ENCODE measurements at places on chromosomes 16 and 17.

- no peak for DNase-seq
Measured at GRCh38 chr16:28131181-28131580, 67.7 kb upstream of the GSG1L start.

- DNase-seq = no peak
Measured at GRCh38 chr16:25691519-25692091, at the start of gene HS3ST4. TSS of gene HS3ST4 (plus strand) at chr16:25691959.

GRCh38 chr16:27625050-27625697 is 75.2 kb downstream of the KATNIP start:
- no peak for DNase-seq

GRCh38 chr16:58116529-58116928 is 12.7 kb downstream of the CFAP20 start:
- no peak for DNase-seq

DNA sequence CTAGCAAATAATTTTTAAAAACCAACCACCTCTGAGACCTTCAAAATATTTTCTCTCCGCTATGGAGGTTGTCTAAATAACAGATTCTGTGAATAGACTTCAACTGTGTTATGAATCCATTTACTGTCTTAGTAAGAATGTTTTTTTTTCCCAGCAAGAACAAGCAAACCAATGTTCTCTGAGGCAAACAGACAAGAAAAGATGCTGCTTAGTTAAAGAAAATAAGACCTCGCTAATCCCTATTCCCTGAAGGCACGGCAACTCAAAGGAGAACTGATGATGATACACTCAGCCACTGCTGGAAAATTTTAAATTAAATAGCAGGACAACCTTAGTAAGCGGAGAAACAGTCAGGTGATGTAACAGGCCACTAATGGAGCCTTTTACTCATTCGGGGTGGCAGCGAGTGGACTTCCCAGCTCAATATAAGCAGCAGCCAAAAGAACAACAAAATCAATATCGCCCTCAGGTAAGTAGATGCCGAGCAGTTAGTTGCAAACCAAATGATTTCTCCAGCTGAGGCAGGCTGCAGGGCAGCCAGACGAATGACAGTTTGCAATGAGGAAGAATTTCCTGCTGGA is 81.8 kb downstream of the CPPED1 start:
- DNase-seq = peak; percentile 45

DNA sequence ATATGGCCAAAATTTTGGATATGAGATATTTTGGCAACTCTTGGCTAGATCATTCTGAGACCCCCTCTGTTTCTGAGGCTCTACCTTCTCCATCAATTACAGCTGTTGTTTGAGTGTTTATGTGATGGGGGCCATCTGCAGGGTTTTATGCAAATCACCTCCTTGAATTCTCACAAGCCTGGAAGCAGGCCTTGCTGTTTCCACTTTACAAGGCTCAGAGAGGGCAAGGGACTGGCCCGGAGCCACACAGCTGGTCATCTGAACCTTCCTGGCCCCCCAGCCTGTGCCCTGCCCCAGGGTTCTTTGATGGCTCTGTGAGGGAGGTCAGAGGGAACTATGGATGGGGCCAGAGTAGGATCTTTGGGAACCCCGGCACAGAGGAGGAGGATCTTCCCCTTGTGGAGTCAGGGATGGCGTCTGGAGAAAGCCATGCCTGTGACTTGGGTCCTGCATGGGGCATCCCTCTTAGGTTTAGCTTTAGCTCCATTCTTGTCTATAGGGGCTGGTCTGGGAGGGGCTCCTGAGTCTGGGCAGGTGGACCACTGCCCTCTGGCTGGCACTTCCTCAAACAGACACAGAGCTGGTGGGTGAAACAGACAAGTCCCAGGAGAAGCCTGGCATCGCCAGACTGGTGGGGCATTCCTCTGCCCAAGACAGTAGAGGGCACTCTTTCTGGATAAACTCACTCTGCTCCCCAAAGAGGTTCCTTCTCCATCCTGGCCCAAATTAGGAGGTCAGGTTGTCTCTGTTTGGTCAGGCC is 26.2 kb downstream of the IL21R start:
- no peak for DNase-seq

GRCh38 chr16:73067671-73068540 is 20.0 kb upstream of the ZFHX3 start:
- DNase-seq = no peak

DNA sequence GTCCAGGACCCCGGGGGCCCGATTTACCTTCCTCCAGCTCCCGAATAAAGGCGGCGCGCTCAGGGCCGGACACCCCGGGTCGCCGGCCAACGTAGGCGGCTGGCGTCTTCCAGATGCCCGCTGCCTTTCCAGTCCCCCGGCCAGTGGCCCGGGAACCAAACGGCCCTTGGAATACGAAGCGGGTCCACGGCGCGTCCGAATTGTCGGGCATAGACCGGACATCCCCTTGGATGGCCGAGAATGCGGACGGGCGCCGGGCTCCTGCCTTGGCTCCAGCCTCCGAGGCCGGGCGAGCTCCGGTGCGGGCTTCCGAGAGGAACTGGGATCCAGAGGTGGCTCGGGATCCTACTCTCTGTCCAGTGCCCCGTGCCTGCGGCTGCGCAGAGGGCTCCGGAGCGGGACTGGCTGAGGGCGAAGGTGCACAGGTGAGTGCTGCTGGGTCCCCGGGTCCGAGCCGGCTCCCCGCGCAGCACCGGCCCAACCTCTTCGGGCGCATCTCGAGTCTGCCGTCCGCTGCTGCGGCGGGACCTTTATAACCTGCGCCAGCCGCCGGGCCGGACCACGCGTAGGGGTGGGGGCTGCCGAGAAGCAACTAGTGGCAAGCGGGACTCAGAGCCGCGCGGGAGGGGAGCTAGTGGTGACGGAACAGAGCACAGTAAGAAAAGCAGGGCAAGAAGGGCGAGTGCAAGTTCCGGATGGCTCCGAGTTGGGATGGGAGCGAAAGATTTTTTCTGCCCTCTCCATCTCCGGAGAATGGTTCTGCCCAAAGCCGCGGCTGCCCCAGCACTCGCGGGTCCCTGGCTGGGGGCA is at the start of gene HAP1:
Gene HAP1, minus strand, starts transcription at position 505 of the 810 bp plus-strand sequence. Its CDS starts 9 bp downstream, at position 496.
- peak; percentile 33 for DNase-seq

GRCh38 chr16:81201267-81201666 is 37.2 kb upstream of the BCO1 start:
- no peak for DNase-seq

- DNase-seq = no peak
Measured at GRCh38 chr16:75203096-75203495, 3.9 kb downstream of the CTRB2 start.

GRCh38 chr16:66508248-66508913 is 41.5 kb downstream of the TK2 start:
- no peak for DNase-seq

- no peak for DNase-seq
Measured at GRCh38 chr16:56662357-56663354, 4.9 kb downstream of the MT1F start.

GRCh38 chr16:12021578-12022253 is 45.2 kb downstream of the SNX29 start:
- DNase-seq = no peak

DNA sequence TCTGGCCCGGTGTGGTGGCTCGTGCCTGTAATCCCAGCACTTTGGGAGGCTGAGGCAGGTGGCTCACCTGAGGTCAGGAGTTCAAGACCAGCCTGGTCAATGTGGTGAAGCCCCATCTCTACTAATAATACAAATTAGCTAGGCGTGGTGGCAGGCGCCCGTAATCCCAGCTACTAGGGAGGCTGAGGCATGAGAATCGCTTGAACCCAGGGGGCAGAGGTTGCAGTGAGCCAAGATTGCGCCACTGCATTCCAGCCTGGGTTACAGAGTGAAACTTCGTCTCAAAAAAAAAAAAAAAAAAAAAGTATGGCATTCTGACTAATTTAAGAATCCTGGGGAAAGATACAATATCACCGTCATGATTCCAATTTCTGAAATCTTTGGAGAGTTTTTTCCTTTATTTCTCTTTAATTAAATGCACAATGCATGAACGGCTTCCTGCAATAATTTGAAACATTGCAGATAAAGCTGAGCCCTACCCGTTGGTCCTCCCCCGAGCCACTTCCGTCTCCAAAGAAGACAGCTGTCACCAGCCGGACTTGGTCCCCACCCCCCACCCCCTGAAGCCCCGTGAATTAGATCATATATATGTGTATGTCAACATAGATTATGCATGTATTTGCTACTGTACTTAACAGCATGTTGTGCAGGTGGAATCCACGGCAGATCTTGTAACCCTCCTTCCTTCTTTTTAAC is 142.6 kb upstream of the PLCG2 start:
- no peak for DNase-seq

GRCh38 chr17:81405411-81405872 is 10.2 kb downstream of the BAHCC1 start:
- no peak for DNase-seq

- DNase-seq = peak; percentile 9
Measured at GRCh38 chr17:62062944-62063343, 2.1 kb downstream of the MED13 start.

DNA sequence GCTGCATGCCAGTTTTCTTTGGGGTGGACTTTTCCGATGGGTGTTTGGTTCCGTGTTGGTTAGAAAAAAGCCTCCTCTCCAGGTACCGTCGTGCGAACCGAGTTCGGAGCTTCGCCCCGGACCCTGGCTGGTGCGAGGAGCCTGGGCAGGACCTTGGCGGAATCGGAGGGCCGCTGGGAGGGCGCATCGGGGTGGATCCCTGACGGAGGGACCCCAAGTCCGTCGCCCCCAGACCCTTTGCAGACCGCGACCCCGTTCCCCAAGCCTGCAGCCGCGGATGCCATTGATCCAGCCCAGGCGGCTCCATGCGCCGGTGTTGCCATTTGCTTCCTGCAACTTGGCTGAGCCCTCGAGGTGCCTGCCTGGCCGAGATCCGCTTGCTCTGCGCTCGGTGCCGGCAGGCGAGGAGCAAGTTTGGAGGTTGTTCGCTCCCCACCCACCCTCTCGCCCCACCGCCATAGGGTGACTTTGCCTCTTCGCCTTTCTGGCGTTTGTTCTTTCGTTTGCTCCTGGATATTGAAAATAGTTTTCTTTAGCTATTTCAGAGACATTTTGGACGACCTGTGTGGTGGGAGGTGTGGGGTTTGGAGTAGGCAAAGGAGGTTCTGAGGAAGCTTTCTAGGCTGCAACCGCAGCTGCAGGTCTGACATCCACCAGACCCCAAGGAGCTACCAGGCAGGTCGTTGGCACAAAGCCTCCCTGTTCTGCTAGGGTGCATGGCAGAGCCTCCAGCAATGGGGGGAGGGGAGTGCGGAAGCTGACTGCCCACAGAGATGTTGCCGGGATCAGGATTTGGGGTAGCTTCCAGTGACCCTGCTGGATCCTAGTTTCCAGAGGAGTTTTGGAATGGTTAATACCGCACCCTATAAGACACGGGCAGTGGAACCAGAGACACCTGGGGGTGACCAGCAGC is 58.2 kb downstream of the RAP1GAP2 start:
- no peak for DNase-seq

GRCh38 chr17:74836191-74836590 is 23.5 kb downstream of the GRIN2C start:
- DNase-seq = no peak

DNA sequence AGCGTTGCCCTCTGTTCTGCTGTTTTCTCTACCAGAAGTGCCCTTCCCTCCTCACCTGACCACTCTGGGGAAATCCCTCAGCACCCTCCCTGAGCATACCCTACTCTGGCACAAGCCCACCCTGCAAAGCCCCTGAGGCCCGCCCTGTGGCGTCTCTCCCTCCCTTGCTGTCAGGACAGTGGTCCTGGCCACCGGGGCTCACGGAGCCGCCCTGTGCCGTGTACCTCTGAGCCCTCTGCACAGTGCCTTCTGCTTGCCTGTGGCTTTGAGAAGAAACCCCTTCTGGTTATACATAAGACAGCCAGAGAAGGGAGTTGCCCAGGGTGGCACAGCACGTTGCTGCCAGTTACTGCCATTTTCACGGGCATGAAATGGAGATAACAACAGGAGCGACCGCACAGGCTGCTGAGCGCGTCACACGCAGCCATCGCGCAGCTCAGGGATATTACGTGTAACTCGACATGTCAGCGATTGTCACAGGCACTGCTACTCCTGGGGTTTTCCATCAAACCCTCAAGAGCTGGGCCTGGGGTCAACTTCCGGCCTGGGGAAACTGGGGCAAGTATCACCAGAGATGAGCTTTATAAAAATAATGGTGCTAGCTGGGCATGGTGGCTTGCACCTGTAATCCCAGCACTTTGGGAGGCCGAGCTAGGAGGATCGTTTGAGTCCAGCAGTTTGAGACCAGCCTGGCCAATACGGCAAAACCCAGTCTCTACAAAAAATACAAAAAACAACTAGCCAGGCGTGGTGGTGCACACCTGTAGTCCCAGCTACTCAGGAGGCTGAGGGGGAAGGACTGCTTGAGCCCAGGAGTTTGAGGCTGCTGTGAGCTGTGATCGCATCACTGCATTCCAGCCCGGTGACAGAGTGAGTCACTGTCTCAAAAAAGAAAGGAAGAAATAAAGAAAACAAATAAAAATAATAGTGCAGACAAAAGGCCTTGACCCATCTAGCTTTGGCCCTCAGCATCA is 14.8 kb downstream of the SCGB1C2 start:
- DNase-seq = no peak

- no peak for DNase-seq
Measured at GRCh38 chr17:58911741-58912343, 156.2 kb downstream of the PPM1E start.

DNA sequence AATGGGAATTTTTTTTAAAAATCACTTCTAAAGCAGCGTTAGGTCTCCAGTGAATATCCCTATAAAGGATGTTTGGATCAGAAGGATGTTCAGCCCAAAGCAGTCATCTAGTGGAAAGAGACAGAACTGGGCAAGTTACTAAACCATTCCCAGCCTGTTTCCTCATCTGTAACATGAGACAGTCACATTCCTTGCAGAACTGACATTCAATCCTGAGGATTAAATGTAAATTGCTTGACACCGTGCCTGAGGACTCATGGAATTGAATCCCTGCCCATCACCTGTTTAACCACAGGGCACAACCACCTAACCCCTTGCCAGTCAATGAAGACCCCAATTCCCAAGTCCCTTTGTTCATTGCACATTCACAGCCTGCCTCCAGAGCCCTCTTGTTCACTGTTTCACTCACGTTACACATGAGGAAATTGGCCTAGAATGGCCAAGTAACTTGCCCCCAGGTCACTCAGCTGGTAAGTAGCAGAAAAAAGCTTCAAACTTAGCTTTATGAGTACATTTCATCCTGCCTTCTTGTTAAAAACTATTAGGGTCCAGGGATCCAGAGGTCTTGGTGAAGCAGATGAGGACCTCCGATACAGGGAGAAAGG is 1.4 kb downstream of the CMTM2 start:
- no peak for DNase-seq

Measured in midbrain (tissue), 1 donor.